Astrocyte (in vitro differentiated cells and primary cell): ENCODE measurements at places on chromosomes 12 and 14. TPM values are rescaled to one million over a fixed set of nuclear protein-coding genes. Genes with fewer than 3 reads are reported as not detected.
A peak's percentile ranks its signal among the peaks of the same experiment; 100 is the strongest.

Gene SMAGP
- total RNA-seq, result 1.3 and 3.6 TPM in 2 replicates

Gene KLRK1
- total RNA-seq, result 0.73 and 1.1 TPM in 2 replicates

Gene GSG1
- total RNA-seq, result 0.23 TPM in 1 of 2 replicates, not detected in the other

Gene KLRD1
- total RNA-seq, result 0.45 and 0.91 TPM in 2 replicates

Gene KRT86
- 0.24 and 0.43 TPM in 2 replicates for total RNA-seq

Gene IL31
- not detected in 2 replicates for total RNA-seq

Gene JPH4
- 0.87 and 1.1 TPM in 2 replicates for total RNA-seq

Gene LRRC10
- not detected in 2 replicates for total RNA-seq

Gene ASB2
- 0.25 TPM in 1 of 2 replicates, not detected in the other for total RNA-seq

Gene CARMIL3
- 0.34 and 0.38 TPM in 2 replicates for total RNA-seq

Gene SIRT4
- 2.5 and 2.7 TPM in 2 replicates for total RNA-seq

Gene NPAS3
- total RNA-seq, result 2.2 and 2.6 TPM in 2 replicates

- H3K27ac ChIP-seq, result no peak overlapping the region
- no peaks in the 10 kb centered on the region for H3K27me3 ChIP-seq
- H3K36me3 ChIP-seq, result no peaks in the 10 kb centered on the region
- H3K4me3 ChIP-seq, result no peak overlapping the region
- no peaks in the 10 kb centered on the region for H3K4me1 ChIP-seq
Observed at GRCh38 chr12:46027172-46027571, 36.8 kb upstream of the SCAF11 start.

- no peak overlapping the region for H3K27ac ChIP-seq
Observed at GRCh38 chr14:75254381-75254822, 24.2 kb upstream of the FOS start.

- no peaks in the 10 kb centered on the region for H3K36me3 ChIP-seq
- DNase-seq, result no peak
- no peak overlapping the region for H3K4me3 ChIP-seq
- no peaks in the 10 kb centered on the region for H3K27me3 ChIP-seq
Observed at GRCh38 chr14:32977913-32978312, 39.2 kb downstream of the NPAS3 start.

- DNase-seq, result no peak
- H3K4me1 ChIP-seq, result no peaks in the 10 kb centered on the region
- H3K27me3 ChIP-seq, result no peaks in the 10 kb centered on the region
- no peak overlapping the region for H3K4me3 ChIP-seq
- no peak overlapping the region for H3K27ac ChIP-seq
Observed at GRCh38 chr12:102643879-102644575, 163.7 kb upstream of the IGF1 start.

- H3K4me3 ChIP-seq, result no peak overlapping the region
- H3K36me3 ChIP-seq, result no peaks in the 10 kb centered on the region
- H3K27ac ChIP-seq, result peak overlapping the region; percentile 32
- H3K4me1 ChIP-seq, result peaks cover 27% of the 10 kb centered on the region
- DNase-seq, result peak; percentile 95
Observed at GRCh38 chr12:75820848-75821578, 210.6 kb downstream of the PHLDA1 start.

GRCh38 chr14:52327374-52328226 is 13.5 kb downstream of the PTGER2 start:
- no peaks in the 10 kb centered on the region for H3K27me3 ChIP-seq
- peaks cover 9% of the 10 kb centered on the region for H3K4me1 ChIP-seq
- H3K4me3 ChIP-seq, result no peak overlapping the region
- H3K27ac ChIP-seq, result peak overlapping the region; percentile 48
- DNase-seq, result peak; percentile 36
- H3K36me3 ChIP-seq, result no peaks in the 10 kb centered on the region

DNA sequence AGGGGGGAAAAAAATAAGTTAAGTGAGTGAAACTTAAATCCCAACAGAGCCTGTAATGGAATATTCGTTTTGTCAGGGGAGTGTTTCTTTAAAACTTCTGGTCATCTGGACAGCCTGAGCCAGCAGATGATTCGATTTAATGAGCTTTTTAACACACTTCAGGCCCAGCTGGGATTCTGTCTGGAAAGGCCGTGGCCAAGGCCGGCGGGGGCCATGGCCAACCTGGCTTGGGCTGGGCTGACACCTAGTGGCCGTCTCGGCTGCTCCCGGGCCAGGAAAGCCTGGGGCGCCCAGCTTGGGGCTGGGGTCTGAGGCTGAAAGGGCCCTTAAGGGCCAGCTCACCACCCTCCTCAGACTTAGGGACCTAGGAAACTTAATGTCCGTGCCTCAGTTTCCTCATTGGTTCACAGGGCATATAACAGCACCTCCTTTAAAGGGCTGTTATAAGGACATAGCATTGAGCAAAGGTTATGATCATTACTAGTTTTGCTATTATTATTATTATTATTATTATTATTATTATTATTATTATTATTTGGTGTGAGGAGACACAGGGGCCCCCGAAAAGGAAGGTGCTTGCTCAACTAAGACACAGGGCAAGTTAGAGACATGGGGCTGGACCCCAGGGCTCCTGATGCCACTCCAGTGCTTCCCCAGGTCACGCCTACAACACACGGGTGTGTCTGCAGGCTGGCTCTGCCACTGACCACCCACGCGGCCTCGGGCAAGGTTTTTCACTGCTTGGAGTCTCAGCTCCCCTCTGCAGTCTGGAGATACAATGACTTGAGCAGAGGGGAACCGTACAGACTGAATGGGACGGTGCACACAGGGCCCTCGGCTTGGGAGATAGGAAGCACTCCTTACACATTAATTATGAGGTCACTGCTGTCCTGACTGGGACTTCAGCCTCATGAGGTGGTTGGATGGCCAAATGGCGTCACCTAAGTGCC is 84.0 kb downstream of the SYNE3 start:
- no peak for DNase-seq
- no peaks in the 10 kb centered on the region for H3K36me3 ChIP-seq
- no peak overlapping the region for H3K4me3 ChIP-seq
- H3K27me3 ChIP-seq, result no peaks in the 10 kb centered on the region

DNA sequence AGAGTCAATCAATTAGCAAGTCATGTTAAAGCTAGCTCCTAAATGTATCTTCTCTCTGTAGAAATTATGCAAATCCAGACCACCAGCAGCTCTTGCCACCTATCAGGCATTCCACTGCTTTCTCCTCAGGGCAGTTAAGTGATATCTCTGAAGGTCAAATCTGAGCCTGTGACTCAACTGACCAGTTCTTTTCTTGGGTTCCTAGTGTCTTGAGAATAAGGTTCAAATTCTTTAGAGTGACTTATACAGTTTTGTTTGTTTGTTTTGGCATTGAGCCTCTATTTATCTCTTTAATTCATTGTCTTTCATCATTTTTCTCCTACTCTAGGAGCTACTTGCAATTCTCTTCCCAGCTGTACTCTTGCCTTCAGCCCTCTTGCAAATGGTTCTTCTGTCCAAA is 2.5 kb upstream of the LRIG3 start:
- no peak overlapping the region for H3K27ac ChIP-seq
- no peaks in the 10 kb centered on the region for H3K36me3 ChIP-seq
- peaks cover 16% of the 10 kb centered on the region for H3K4me1 ChIP-seq
- H3K4me3 ChIP-seq, result no peak overlapping the region
- H3K27me3 ChIP-seq, result no peaks in the 10 kb centered on the region

- no peak for DNase-seq
- H3K4me1 ChIP-seq, result no peaks in the 10 kb centered on the region
- no peak overlapping the region for H3K27ac ChIP-seq
- peaks cover 9% of the 10 kb centered on the region for H3K27me3 ChIP-seq
- no peak overlapping the region for H3K4me3 ChIP-seq
Observed at GRCh38 chr14:94515856-94516255, 6.6 kb upstream of the SERPINA12 start.

DNA sequence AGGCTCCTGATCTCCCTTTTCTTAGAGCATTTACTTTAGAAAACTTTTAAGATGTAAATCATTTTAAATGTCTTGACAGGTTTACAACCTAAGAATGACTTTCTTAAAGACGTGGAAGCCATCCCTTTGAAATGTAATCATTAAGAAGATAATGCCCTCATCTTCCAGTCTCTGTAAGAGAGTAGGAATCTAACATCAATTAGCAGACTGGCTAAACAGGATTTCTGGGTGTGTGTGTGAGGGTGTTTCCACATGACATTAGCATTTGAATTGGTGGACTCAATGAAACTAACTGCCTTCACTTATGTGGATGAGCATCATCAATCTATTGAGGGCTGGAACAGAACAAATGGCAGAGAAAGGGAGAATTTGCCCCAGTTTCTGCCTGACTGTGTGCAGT is 329.5 kb downstream of the RPL10L start:
- H3K4me1 ChIP-seq, result no peaks in the 10 kb centered on the region
- H3K4me3 ChIP-seq, result no peak overlapping the region
- DNase-seq, result no peak
- no peak overlapping the region for H3K27ac ChIP-seq

DNA sequence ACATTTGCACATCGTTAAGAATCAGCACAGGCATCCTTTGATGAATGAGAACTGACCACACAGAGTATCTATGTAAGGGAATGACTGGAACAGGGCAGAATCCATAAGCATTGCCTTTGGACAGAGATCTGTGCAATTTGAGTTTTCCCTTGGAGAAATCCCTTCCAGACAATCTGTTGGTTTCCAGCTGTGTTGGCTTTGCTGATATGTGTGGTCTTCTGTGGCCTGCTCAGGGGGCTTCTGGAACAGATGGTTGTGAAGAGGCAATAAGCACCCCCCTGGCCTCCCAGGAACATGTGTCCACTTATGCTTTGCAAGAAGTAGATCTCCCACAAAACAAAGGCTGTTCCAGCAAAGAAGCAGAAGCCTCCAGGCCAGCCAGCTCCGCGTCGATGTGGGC is 111.4 kb upstream of the TMEM132C start:
- H3K4me1 ChIP-seq, result no peaks in the 10 kb centered on the region
- no peak overlapping the region for H3K27ac ChIP-seq
- no peaks in the 10 kb centered on the region for H3K36me3 ChIP-seq
- no peak for DNase-seq
- no peaks in the 10 kb centered on the region for H3K27me3 ChIP-seq

DNA sequence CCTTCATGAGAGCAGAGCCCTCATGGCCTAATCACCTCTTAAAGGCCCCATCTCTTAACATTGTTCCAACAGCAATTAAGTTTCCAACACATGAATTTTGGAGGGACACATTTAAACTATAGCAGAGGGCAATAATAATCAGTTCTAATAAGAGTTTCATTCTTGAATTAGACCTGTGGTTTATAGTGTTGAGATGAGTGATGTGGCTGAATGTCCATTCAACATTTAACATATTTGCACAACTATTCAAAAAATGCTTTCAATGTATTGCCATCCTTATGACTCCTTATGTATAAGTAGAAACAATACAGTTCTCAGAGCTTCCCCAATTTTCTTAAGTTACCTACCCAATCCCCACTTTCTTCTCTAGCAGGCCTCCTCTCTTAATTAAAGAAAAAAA is 21.5 kb downstream of the KLHL28 start:
- H3K4me3 ChIP-seq, result no peak overlapping the region
- H3K27me3 ChIP-seq, result no peaks in the 10 kb centered on the region
- DNase-seq, result no peak
- H3K27ac ChIP-seq, result no peak overlapping the region
- no peaks in the 10 kb centered on the region for H3K36me3 ChIP-seq

GRCh38 chr14:54193871-54194270 is 202.9 kb upstream of the CDKN3 start:
- H3K36me3 ChIP-seq, result no peaks in the 10 kb centered on the region
- peaks cover 9% of the 10 kb centered on the region for H3K4me1 ChIP-seq
- H3K27ac ChIP-seq, result no peak overlapping the region

DNA sequence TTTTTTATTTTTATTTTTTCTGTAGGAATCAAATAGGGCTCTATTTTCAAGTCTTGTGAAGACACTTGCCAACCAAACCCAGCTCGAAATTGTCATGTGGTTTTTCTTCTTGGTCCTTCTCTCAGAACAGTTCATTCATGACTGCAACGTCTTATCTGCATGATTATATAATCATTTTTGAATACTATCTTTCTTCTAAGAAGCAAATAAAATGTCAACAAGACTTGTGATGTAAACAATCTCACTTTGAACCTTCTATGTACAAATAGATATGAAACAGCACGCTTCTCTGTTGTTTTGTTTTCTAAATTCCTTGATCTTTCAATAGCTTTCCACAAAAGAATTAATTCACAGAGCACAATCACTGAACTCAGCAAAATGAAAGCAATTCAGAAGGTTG is 320.7 kb downstream of the SOX5 start:
- DNase-seq, result no peak
- no peak overlapping the region for H3K4me3 ChIP-seq
- H3K36me3 ChIP-seq, result no peaks in the 10 kb centered on the region
- no peaks in the 10 kb centered on the region for H3K27me3 ChIP-seq

GRCh38 chr14:23071921-23072539 is 14.7 kb upstream of the CDH24 start:
- no peaks in the 10 kb centered on the region for H3K27me3 ChIP-seq
- peaks cover 37% of the 10 kb centered on the region for H3K4me1 ChIP-seq
- peaks cover 42% of the 10 kb centered on the region for H3K36me3 ChIP-seq
- H3K4me3 ChIP-seq, result peak overlapping the region; percentile 98
- peak overlapping the region; percentile 54 for H3K27ac ChIP-seq

DNA sequence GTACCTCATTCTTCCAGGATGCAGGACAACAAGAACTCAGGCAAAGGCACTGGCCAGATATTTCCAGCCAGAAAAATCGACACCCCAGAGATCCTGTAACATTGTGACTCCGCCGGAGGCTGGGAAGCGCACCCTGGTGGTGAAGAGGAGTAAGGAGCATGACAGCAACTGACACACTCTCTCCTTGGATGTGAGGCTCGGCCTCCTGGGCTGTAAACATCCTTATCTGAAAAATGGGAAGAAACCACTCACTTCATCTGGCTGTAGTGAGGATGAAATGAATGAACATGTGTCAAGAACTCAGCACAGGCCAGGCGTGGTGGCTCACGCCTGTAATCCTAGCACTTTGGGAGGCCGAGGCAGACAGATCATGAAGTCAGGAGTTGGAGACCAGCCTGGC is 27.5 kb downstream of the TCHP start:
- H3K27ac ChIP-seq, result no peak overlapping the region
- peaks cover 20% of the 10 kb centered on the region for H3K36me3 ChIP-seq
- no peak for DNase-seq
- no peaks in the 10 kb centered on the region for H3K4me1 ChIP-seq
- H3K4me3 ChIP-seq, result no peak overlapping the region
- no peaks in the 10 kb centered on the region for H3K27me3 ChIP-seq

GRCh38 chr12:74066476-74066875 is 471.2 kb upstream of the ATXN7L3B start:
- no peaks in the 10 kb centered on the region for H3K4me1 ChIP-seq
- no peak overlapping the region for H3K27ac ChIP-seq

GRCh38 chr14:89231426-89232113 is 185.5 kb downstream of the FOXN3 start:
- no peak for DNase-seq
- peaks cover 4% of the 10 kb centered on the region for H3K4me1 ChIP-seq
- no peak overlapping the region for H3K27ac ChIP-seq
- H3K4me3 ChIP-seq, result no peak overlapping the region
- no peaks in the 10 kb centered on the region for H3K36me3 ChIP-seq

- H3K4me3 ChIP-seq, result no peak overlapping the region
- no peak overlapping the region for H3K27ac ChIP-seq
- no peaks in the 10 kb centered on the region for H3K27me3 ChIP-seq
Observed at GRCh38 chr14:90538716-90539495, 142.1 kb downstream of the CALM1 start.
